ENCODE measurements at places on chromosomes 16 and 17.

- peak; percentile 9 for ATAC-seq
Observed at GRCh38 chr16:65665586-65665985, 543.7 kb upstream of the CDH11 start.

DNA sequence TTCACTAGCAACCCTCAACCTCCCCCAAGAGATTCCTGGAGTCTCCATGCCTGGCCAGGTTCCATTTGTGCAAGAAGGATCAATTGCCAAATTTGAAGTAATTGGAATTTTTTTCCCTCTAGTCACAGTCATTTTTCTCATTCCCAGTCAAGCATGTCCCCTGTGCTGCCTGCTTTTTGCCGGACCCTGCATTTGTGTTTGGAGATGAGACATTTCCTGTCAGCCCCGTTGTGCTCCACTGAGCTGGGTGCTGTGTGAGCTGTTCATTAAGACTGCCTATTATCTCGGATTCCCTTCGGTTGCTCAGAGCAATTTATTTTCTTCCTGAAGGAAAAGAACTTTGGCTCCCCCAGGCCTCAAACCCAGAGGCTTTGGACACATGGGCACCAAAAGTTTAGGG, 201.0 kb upstream of the NLRP1 start:
- ATAC-seq, result no peak

- no peak for ATAC-seq
Observed at GRCh38 chr17:9658593-9659211, 13.4 kb downstream of the USP43 start.

GRCh38 chr16:12215277-12216105, 239.0 kb downstream of the SNX29 start:
- no peak for ATAC-seq

DNA sequence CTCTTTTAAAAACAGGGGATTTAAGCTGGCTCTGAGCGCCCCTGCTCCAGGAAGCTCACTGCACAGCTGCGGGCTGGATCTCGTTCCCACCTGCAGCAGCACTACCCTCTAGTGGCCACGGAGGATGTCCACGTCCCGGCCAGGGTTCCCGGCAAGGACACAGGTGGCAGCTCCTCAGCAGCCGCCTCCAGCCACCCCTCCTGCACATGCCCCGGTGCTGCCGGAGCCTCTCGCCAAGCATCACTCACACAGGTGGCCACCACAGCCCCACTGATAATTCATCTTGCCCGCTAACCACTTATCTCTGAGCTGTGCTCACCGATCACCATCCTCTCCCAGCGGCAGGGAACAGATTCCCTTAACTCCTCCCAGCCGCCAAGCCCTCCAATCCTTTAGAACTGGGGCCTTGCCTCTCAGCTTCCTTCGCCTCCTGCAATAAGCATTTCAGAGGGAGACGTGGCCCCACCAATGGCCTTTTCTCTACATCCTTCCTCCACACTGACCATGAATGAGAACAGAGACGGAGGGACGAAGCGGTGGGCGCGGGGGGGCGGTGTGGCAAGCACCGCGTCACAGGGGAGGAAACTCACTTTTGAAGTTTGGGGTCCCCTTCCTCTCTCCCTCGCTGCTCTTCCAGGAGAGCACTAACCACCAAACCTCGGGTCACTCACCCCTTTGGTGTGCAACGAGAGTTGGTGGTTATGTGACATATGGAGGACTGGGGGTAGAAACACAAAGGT, 222.1 kb downstream of the RBFOX3 start:
- ATAC-seq, result peak; percentile 49

DNA sequence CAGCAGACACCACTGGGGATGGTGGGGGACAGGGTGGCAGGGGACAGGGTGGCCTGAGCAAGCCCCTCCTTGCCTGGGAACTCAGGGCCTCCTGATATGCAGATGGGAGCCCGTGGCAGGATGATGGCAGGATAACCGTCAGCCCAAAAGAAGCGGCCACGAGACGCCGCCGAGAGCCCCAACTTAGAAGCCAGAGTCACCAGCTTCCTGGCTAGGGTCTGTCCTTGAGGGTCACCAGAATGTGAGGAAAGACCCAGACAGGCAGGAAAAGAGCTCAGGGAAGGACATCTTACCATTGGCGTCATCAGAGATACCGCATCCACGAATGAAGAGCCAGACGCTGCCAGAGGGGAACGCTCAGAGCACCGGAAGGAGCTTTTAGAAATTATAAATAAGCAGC, 19.4 kb downstream of the RAB40C start:
- ATAC-seq, result no peak

DNA sequence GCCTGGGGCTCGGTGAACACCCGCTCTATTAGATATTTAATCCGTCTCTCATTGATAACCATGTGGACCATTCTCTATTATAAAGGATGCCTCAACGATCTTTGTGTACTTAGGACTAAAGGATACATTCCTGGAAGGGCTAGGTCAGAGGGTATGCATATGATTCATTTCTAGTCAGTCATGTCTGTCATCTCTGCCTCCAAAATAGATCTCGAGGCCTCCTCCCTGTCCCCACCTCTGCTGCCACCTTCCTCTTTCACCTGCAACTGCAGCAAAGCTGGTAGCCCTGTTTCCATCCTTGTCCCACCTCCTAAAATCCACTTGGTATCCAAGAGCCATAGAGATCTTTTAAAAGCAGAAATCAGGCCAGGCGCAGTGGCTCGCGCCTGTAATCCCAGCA, 121.5 kb downstream of the KATNIP start:
- ATAC-seq, result peak; percentile 87

DNA sequence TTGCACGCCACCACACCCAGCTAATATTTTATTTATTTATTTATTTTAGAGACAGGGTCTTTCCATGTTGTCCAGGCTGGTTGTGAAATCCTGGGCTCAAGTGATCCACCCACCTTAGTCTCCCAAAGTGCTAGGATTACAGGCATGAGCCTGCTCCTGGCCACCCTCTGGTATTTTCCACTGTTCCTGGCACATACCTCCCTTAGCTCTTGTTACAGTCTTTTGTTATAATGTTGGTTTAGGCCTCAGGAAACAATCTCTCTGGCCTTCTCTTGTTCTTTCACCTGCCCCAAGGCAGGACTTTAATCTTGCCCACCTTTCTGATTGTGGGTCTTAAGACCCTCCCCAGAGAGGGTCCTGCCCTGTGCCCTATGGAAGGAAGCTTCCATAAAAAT, 3.6 kb upstream of the CYTH1 start:
- no peak for ATAC-seq

- ATAC-seq, result no peak
Observed at GRCh38 chr17:63634816-63635215, 12.6 kb downstream of the MAP3K3 start.

DNA sequence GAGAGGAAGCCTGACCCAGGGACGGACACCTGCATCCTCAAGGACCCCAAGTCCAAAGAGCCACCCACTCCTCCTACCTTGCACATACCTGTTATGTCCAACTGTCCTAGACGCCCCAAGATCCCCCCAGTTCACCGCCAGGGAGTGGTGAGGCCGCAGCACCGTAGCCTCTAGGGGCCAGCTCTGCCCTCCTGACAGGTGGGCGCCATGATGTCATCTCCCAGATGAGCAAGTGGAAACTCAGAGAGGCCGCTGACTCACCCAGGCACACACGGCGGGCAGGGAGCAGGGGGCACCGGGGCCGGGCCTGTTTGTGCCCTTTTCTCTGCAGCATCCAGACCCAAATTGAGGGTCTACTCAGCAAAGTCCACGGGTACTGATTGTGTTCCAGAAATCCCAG, 4.8 kb upstream of the ZNF469 start:
- ATAC-seq, result no peak

DNA sequence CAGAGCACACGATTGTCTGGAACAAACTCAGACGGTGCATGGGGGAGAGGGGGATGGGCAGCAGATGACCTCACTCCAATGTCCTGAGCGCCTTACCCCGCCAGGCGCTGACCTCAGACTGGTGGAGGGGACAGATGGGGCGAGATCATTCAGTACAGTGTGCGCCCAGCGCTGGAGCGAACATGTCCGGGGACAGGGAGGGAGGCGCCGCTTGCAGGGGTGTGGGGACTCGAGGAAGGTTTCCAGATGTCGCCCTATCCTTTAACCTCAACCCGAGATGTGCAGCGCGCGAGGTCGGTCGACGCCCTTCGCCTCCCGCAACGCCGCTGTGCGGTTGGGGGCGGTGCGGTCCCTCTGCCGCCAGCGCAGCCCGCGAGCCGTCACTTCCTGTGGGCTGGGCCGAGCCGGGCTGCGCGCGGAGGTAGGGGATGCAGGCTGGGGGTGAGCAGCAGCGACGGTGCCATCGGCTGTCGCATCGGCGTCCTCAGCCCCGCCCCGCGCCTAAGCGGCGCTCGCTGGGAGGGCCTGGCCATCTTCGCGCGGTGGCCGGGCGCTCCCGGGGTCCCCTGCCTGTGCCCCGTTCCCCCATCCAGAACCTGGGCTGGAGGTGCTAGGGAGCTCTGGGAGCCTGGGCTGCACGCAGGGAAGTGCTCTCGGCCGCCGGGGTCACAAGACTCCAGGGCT, 5.3 kb upstream of the CDR2L start:
- ATAC-seq, result peak; percentile 74

GRCh38 chr16:57260294-57260929, 15.4 kb downstream of the ARL2BP start:
- peak; percentile 25 for ATAC-seq

DNA sequence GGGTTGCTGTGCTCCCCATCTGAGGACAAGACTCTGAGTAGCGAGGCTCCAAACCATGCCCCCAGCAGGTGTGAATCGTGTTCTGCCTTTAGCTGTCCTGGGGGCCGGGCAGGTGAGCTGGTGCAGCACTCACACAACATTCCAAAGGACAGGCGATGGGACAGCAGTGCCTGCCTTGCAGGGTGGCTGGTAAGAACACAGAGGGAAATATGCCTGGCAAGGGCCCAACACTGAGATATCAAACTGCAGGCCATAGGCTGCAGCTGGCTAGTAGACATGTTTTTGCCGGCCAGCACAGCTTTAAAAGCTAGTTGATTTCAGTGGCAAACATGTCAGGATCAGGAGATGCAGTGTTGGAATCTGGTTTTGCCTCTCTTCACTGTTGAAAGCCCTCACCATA, 23.6 kb downstream of the CLEC16A start:
- ATAC-seq, result no peak

DNA sequence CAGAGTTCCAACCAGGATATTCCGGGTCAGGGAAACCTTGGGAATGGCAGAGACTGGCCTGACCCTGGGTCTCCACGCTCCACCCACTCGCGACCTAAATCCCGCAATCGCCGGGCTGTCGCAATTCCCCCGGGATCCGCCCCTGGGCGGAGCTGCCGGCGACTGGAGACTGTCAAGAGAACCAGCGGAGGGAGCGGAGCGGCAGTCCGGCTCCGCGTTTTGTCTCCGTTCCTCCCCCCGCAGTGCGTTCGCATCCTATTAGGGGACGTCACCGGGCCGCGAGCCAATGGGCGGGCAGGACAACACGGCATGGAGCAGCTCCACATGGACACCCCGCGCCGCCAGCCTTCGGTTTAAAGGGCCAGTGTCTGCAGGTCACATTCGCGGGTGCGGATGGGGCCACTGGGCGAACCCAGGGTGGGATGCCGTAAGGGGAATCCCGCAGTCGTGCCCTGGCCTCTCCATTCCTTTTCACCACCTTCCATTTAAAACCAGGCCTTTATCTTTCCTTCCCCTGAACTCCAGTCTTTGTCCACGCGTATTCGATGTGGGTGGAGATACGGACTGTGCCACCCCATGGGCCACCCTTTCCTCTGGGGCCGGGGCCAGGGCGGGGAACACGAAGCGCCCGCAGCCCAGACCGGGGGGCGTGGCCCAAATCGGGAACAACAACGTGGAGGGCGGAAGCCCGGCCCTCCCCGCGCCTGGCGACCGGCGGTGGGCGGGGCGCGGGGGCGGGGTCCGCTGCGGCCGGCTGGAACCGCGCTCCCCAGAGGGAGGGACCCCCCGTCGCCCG, 764 bp upstream of the MNT start:
- peak; percentile 61 for ATAC-seq

DNA sequence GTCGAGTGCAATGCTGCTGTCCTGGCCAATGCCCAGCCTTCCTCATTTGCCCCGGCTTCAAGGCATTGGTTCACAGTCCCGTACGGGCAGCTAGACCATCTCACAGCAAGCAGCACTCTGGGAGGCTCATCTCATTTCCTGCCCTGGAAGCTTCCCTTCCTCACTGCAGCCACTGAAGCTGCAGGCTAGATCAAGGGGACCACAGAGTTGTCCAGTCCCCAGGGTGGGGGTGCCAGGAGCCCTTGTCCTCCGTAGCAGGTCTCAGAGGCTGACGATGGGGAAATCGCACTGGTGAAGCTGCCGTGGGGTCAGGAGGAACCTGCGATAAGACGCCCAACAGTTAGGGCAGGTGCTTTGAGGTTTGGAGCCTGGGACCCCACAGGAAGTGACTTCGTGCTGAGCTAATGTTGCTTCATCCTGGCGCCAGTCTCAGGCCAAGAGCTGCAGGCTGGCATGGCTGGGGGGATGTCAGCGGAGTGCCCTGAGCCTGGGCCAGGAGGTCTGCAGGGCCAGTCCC, at the start of gene SPNS3:
TSS of gene SPNS3 (plus strand) at position 426 of the 517 bp plus-strand sequence. CDS start at position 454, 28 bp downstream.
- ATAC-seq, result peak; percentile 34

DNA sequence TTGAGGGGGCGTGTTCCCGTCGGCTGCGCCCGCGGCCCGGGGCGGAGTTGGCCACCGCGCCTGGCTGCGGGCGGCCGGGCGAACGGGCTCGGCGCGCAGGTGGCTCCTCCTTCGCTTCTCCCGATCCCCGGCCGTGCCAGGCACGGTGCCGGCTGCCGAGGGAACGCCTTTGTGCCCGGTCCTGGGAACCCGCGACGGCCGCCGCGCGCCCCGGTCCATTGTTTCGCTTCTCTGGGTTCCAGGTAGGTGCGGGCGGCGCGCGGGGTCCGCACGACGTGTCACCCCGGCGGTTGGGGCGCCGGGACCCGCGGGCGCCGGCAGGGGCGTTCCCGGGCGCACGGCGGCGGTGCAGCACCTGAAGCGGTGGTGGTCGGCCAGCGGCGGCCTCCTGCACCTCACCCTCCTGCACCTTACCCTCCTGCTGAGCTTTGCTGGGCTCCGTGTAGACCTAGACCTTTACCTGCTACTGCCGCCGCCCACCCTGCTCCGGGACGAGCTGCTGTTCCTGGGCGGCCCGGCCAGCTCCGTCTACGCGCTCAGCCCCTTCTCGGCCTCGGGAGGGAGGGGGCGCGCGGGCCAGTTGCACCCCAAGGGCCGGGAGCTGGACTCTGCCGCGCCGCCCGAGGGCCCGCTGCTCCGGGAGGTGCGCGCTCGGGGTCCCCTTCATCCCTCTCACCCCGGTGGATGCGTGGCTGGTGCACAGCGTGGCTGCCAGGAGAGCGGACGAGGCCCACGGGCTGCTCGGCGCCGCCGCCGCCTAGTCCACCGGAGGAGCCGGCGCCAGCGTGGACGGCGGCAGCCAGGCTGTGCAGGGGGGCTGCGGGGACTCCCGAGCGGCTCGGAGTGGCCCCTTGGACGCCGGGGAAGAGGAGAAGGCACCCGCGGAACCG, 99.9 kb downstream of the EFCAB13 start:
- ATAC-seq, result peak; percentile 60

DNA sequence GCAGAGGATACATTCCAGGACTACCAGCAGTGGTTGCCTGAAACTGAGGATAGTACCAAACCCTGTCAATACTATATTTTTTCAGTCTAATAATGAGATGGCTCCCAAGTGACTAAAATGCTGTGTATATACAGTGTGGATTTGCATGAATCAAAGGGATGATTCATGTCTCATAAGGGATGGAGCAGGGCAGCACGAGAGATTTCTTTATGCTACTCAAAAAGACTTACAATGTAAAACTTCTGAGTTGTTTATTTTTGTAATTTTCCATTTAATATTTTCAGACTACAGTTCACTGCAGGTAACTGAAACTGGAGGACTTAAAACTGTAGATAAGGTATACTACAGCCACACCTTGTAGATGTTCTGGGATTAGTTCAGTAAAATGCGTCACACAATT, 674.7 kb upstream of the SALL1 start:
- ATAC-seq, result no peak

- peak; percentile 53 for ATAC-seq
Observed at GRCh38 chr16:81481207-81481821, 36.7 kb downstream of the CMIP start.
